ENCODE measurements at places on chromosomes 3 and 15. TPM values are rescaled to one million over a fixed set of nuclear protein-coding genes. Genes with fewer than 3 reads are reported as not detected.
A peak's percentile ranks its signal among the peaks of the same experiment; 100 is the strongest.

DNA sequence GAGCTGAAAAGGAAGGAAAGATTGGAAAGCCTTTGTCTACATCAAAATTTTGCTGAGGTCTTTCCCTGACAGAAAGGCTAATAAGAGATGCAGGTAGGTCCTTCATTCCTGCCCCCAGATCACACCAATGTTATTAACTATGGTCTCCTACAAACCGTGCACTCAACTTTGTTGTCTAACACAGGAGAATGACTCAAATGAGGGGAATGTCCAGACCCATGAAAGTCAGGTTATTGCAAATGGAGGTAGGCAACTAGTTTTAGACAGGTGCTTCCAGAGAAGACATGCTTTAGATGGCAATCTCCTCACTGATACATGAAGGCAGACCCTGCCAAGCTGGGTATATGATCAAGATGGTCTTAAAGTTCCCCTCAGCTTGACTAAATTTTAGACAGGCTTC, 51.0 kb downstream of the NFKBIZ start:
- DNase-seq: no peak

- no peak for DNase-seq
Measured at GRCh38 chr3:195601382-195601781, 17.6 kb upstream of the APOD start.

GRCh38 chr3:72274493-72275330, 489.8 kb upstream of the PROK2 start:
- DNase-seq: peak; percentile 19

The IL17RE gene
- total RNA-seq: 1.8 TPM

The ADPRH gene
- 8.6 TPM for total RNA-seq

DNA sequence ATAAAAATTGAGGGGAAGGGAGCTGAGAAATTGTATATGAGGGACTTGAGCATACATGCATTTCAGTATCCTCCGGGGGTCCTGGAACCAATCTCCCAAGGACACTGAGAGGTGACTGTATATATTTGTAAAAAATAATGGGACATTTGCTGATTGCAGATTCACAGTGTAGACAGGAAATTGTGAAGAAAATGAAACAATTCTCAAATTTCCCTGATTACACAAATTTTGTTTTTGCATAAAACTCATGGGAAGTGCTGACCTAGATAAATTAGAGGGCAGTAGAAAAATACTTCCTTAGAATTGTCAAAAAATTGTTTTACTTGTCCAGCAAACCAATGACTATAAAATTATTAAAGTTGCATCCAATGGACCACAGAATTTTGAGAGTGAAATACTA, 64.0 kb downstream of the IFT57 start:
- no peak for DNase-seq

DNA sequence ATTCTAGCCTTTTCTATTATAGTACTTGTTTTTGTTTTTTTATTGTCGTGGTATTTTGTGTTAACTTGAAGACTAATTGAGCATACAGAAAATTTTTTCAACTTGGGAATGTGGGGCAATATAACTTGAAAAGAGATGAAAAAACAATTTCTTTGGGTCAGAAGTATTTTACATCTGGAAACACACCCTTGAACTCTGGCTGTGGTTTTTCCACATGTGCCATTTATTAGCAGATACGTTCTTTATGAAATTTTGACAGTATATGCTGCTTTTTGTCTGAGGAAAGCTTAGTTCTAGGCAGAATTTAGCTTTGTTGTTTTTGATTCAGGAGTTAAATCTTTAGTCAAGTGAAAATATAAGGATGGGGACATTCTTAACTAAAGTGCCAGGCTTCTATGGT, 44.7 kb downstream of the TCF12 start:
- no peak for DNase-seq

- no peak for DNase-seq
Measured at GRCh38 chr3:134939978-134940377, 144.9 kb downstream of the EPHB1 start.

The CSTA gene
- not detected for total RNA-seq

The NRG4 gene
- total RNA-seq: not detected

The KBTBD13 gene
- total RNA-seq: not detected

Measured in activated CD4-positive, alpha-beta memory T cell treated with anti-CD3 and anti-CD28 coated beads for 36 hours (primary cell).